LoVo (cell line): ENCODE measurements at places on chromosomes 7 and 10.
A peak's percentile ranks its signal among the peaks of the same experiment; 100 is the strongest.

DNA sequence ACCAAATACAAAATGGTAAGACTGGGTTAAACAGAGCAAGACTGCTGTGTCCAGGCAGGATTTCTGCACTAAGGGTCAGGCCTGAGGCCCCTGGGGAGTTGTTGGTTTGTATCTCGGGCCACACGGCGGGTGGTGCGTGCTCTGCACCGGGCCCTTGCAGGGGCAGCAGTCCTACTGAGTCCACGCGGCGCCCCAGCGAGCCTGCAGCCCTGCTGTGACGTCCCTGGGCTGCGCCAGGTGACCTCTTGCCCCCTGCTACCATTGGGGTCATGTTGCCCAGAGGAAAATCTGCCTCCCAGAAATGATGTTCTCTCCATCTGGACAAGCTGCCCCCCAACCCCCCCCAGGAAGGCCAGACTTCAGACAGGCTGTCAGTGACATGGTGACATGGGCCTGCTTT is 281.5 kb downstream of the CELF2 start:
- DNase-seq: no peak

DNA sequence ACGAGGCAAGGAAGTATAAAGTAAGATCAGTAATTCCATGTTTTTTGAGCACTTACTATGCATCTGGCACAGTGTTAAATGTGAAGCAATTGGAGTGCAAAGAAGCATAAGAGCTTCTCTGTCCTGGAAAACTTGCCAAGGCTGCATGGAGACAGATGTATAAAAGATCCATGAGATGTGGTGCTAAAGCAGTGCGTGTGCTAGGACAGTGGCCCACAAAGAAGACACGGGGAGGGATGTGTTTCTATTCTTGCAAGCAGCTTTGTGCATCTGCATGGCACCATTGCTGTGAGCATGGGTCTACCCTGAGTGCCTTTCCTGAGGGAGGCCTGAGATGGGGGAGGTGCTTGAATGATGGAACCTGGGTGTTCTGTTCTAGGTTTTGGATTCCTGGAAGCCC is 5.1 kb upstream of the CDHR3 start:
- DNase-seq: no peak

DNA sequence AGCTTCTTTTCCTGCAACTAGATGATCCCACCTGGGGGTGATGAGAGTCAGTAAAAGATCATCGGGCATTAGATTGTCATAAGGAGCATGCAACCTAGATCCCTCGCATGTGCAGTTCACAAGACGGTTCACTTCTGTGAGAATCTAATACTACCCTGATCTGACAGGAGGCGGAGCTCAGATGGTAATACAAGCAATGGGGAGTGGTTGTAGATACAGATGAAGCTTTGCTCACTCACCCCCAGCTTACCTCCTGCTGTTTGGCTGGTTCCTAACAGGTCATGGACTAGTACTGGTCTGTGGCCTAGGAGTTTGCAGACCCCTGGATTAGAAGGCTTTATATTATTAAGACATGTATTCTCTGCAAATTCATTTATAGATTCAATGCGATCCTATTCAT is 181.6 kb upstream of the MGMT start:
- no peak for DNase-seq

GRCh38 chr7:8418629-8419245 is 14.7 kb upstream of the NXPH1 start:
- DNase-seq: peak; percentile 83

DNA sequence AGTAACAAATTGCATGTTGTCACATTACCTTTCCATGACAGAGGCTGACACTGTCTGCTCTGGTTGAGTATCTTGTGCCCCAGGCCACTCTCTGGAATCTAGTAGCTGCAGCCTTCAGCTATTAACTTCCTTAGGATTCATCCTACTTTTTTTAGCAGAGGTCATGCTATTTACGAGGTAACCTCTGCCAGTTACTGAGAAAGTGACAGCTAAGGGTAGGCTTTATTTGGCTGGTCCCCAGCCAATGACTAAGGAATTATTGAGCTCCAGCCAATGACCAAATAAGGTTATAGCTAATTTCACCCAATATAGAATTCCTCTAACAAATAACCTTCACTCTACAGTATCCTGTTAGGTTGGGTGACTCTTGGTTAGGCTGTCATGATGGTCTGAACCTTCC is 1361.7 kb downstream of the XPNPEP1 start:
- no peak for DNase-seq

DNA sequence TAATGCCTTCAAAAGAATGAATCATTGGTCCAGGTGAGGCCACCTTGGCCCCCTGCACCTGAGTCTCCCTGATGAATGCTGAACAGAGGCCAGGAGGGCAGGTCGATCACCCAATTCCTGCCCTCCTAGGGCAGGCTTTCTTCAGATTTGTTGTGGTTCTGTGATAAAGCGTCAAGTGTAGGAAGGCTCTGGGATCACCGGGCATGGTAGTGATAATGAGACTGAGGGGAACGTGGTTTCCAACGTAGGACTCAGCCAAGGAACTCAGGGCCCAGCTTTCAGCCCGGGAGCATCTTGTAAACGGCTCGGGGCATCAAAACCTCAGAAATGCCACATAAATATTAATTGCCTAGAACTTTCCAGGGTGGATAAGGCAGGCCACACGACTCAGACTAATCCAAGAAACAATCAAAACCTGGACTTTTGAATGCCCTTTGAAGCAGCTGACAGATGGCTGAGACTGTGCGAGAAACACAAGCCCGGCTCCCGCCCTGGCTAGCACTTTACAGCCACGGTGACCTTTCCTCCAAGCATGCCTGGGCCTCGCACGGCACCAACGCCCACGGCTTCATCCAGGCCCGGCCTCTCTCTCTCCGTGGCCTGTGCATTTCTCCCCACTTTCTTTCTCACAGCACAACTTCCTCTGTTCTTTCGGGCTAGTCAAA is 239.3 kb upstream of the GRB10 start:
- no peak for DNase-seq

- no peak for DNase-seq
These were observed 73.2 kb downstream of the SYPL1 start for GRCh38 chr7:106038916-106039315.

GRCh38 chr10:71314694-71315225 is 4.3 kb upstream of the SLC29A3 start:
- no peak for DNase-seq

DNA sequence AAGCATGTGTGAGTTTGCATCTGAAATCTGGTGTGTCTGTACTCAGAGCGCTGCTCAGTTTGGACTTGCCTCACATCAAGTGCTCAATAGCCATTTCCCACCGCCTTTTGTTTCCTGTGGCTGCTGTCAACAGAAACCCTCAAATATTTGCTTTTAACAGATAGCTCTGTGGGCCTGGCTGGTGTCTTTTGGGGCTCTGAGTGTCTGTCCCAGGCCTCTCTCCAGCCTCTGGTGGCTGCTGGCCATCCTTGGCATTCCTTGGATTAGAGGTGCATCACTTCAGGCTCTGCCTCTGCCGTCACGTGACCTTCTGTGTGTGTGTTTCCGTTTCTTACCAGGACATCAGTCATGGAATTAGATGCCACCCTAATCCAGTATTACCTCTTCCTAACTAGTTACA is 9.3 kb downstream of the YKT6 start:
- no peak for DNase-seq

GRCh38 chr10:90592638-90593302 is 265.1 kb downstream of the HTR7 start:
- peak; percentile 20 for DNase-seq

- no peak for DNase-seq
These were observed 38.4 kb downstream of the DNAJB12 start for GRCh38 chr10:72316386-72316700.

- no peak for DNase-seq
These were observed 2.7 kb downstream of the SKIDA1 start for GRCh38 chr10:21522631-21523406.

DNA sequence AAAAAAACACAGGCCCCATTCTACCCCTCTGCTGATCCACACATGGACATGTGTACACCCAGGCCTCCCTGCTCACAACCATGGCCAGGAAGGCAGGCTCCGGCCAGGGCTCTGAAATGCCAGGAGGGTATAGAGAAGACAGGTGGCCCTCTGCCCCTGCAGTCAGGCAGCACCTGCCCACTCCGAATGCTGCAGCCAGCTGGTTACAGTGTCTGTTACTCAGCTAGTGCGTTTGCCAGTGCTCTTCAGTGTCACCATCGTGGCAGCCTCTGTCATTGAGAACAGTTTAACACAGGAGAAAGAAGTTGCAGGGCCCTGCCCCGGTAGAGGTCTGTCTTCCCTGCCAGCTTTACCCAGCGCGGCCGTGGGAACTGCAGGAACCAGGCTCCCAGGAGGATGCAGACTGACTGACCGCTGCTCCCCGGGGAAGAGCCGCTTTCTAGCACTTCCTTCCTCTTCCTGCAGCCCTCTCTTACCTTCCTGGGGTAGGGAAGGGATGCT is 128.8 kb upstream of the FAM20C start:
- no peak for DNase-seq

- no peak for DNase-seq
These were observed 89.2 kb downstream of the DIP2C start for GRCh38 chr10:600234-600633.

DNA sequence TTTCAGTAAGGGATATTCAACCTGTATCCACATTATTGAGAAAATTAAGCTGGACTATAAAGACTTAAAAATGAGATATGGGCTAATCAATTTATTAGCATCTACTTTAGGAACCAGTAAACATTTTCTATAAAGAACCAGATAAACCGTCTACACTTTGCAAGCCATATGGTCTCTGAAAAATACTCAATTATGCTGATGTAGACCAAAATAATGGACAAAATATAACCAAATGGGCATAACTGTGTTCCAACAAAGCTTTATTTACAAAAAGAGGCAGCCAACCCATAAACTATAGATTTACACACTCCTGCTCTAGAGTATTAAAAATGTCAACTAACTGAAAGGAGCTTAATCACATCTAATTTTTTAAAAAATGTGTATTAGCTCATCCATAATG is 42.3 kb downstream of the TNPO3 start:
- DNase-seq: no peak

- DNase-seq: no peak
These were observed 148.0 kb downstream of the SNX10 start for GRCh38 chr7:26439521-26440232.

DNA sequence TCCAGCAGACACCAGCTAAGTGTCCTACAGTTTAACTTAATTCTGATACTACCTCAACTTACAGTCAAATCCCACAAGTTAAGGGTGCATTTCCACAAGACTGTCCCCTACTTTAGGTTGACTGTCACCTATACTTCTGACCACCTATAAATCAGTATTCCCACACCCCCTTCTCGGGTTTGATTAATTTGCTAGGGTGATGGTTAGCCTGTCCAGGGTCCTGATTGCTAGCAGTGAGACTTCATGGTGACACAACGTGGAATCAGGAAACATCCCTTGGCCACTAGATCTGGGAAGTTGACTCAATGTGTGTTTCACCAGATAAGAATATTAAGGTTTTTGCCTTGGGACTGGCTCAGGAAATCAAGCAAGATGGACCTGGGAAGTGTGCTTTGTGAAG is 88.4 kb downstream of the OR13A1 start:
- DNase-seq: no peak

DNA sequence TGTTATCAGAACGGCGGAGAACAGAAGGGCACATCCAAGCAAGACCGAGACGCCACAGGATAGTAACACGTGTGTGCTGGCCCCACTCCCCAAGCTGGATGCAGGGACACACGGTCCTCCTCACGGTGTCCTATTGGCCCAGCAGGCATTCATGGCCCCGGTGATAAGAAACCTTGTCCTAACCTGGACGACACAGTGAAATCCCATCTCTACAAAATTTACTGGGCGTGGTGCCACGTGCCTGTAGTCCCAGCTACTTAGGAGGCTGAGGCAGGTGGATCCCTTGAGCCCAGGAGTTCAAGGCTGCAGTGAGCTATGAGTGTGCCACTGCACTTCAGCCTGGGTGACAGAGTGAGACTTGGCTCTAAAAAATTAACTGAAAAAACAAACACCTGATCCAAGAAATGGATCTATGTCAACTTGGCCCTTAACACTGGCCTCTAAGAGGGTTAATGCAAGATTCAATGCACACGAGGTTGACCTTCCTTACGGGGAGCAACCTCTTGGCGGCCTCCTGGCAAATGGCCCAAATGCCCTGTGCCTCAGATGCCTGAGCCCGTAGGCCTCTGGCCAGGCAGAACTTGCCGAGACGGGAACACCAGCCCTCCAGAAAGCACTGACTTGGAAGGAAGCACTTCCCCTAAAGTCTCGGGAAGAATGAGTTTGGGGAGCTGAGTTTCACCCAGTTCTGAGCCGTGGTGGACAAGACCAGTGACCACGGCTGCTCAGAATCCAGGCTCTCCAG is 72.3 kb downstream of the ZRANB1 start:
- DNase-seq: no peak

DNA sequence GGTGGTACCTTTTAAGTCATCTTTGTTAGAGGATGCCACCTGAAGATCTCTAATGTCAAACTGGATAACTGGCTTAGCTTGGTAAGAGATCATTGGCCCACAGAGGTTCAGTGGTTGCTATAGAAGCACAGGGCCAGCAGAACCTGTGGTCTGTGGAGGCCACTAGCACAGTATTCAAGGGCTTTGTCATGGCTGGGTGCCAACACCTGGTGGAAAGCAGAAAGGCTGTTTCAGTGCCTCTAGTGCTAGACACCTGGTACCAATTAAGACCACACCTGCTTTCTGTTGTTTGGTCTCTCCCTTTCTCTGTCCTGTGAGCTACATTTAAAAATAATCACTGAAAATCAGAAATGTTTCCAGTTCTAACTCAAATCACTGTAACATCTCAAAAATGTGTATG is 10.0 kb upstream of the PCGF5 start:
- DNase-seq: no peak

DNA sequence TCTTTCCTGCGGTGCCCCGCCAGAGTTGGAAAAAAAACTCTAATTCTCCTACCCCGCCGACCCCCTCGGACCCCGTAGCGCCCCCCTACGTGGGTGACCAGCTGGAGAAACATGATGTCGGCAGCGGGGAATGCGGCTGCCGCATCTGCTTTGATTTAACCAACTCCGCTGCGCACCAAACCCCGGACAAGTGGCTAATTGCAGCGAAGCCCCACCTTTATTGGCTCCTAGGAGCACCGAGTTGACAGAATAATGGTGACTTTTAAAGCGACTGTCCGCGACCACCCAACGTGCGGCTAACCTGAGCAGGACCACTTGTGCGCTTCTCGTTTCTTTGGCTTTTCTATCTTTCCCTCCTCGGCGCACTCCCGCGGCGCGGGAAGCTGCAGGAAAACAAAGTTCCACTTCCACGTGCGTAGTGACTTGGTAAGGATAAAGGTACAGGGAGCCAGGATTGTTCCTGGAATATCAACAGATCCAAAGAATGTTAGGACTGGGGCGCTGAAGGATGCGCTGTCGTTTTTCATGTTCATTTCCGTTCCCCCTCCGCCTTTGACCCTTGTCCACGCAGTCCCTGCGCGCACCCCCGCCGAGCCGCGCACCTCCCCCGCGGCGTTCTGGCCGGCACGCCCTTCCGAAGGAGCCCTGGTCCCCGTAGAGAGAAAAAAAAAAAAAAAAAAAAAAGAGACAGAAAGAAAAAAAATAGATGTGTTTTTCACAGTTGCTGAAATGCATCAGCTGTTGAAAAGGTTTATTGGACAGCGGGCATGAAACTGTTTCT is 1.4 kb downstream of the WNT16 start:
- DNase-seq: peak; percentile 69

- no peak for DNase-seq
These were observed 13.2 kb downstream of the PRKRIP1 start for GRCh38 chr7:102409340-102409739.

- no peak for DNase-seq
These were observed 29.6 kb downstream of the CASP7 start for GRCh38 chr10:113709221-113709838.
